ENCODE measurements at places on chromosomes 12 and 14. TPM values are rescaled to one million over a fixed set of nuclear protein-coding genes. Genes with fewer than 3 reads are reported as not detected.
A peak's percentile ranks its signal among the peaks of the same experiment; 100 is the strongest.

SLC38A4 gene
- 16.5 TPM for polyA plus RNA-seq

SLC25A47 gene
- polyA plus RNA-seq, result 1.8 TPM

LRP1-AS gene
- polyA plus RNA-seq, result 0.59 TPM

ERG28 gene
- polyA plus RNA-seq, result 65.7 TPM

IKZF4 gene
- 3.5 TPM for polyA plus RNA-seq

OASL gene
- polyA plus RNA-seq, result 0.47 TPM

MYF6 gene
- polyA plus RNA-seq, result not detected

NRXN3 gene
- 7.1 TPM for polyA plus RNA-seq

TSPAN8 gene
- 312 TPM for polyA plus RNA-seq

PPP1R36 gene
- not detected for polyA plus RNA-seq

APOF gene
- 0.55 TPM for polyA plus RNA-seq

DHRS4 gene
- polyA plus RNA-seq, result 47.4 TPM

RNASE7 gene
- polyA plus RNA-seq, result not detected

RD3L gene
- polyA plus RNA-seq, result not detected

AQP6 gene
- polyA plus RNA-seq, result not detected

ATF1 gene
- 24.7 TPM for polyA plus RNA-seq

KLC1 gene
- 130 TPM for polyA plus RNA-seq

RPS6KL1 gene
- 1.5 TPM for polyA plus RNA-seq

POTEM gene
- polyA plus RNA-seq, result not detected

JKAMP gene
- 69.9 TPM for polyA plus RNA-seq

TSPAN19 gene
- polyA plus RNA-seq, result not detected

GRCh38 chr14:106586098-106586704 is 1059.8 kb downstream of the TMEM121 start:
- no peak for DNase-seq

DNA sequence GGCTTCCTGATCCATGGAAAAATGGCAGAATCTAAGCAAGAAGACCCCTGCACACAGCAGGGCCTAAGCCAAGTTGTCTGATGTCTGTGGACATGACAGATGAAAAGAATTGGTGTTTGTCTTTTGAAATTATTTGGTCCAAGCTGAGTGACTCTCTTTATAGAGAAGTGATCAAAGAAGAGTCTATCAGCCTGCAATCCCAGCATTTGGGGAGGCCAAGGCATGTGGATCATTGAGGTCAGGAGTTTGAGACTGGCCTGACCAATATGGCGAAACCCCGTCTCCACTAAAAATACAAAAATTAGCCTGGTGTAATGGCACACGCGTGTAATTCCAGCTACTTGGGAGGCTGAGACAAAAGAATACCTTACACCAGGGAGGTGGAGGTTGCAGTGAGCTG is 64.8 kb upstream of the TUNAR start:
- no peak for DNase-seq

GRCh38 chr14:50031602-50032313 is 84.6 kb downstream of the VCPKMT start:
- DNase-seq, result no peak

DNA sequence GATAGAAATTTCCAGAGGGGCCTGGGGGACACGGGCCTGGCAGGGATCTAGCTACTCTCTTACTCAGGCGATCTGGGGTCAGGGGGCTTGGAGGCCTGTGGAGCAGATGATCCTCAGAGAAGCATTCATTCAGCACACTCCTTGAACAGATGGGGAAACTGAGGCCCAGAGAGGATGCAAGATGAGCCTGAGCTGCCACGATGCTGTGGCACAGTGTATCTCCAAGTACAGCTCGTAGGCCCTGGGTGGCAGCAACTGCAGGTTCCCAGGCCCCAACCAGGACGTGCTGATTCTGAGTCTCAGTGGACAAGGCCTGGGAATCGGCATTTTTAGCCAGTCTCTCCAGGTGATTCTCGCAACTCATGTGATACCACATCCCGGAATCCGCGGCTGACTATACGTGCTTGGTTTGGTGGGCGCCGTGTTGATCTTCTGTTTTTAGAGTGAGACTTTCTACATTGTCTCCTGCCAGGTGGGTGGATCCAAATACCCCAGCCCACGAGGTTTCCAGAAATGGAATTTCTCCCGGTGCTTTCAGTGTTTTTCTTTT is 22.5 kb downstream of the ADGRD1 start:
- DNase-seq, result no peak

GRCh38 chr12:60184096-60184495 is 588.3 kb downstream of the SLC16A7 start:
- no peak for DNase-seq

- DNase-seq, result peak; percentile 99
Measured at GRCh38 chr14:92106143-92106926, at the start of gene ATXN3. ATXN3 (minus strand) TSS chr14:92106582; CDS start chr14:92106552, 30 bp downstream.

GRCh38 chr14:96930526-96930925 is 133.3 kb downstream of the VRK1 start:
- no peak for DNase-seq

DNA sequence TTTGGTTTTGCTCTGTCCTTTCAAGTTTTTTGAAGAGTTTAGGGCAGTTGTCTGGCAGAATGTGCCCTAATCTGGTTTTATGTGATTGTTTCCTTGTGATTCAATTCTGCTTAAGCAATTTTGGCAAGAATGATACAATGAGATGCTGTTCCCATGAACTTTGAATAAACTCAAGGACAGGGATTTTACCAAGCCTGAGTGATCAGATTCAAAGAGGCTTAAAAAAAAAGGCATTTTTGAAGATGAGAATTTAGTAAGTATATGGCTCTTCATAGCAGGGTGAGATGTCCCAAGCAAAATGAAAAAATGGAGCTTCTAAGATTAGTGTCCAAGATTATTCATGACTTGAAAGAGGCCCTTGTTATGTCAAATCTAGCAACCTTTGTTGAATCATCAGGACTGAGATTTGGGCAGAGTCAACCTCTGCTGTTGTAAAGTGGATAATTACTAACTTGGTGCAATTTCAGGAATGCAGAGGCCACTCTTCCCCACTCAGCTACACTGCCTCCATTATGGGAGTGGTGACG is 180.6 kb upstream of the NUDT4 start:
- no peak for DNase-seq

- no peak for DNase-seq
Measured at GRCh38 chr14:52188381-52188780, 79.1 kb upstream of the PTGDR start.

DNA sequence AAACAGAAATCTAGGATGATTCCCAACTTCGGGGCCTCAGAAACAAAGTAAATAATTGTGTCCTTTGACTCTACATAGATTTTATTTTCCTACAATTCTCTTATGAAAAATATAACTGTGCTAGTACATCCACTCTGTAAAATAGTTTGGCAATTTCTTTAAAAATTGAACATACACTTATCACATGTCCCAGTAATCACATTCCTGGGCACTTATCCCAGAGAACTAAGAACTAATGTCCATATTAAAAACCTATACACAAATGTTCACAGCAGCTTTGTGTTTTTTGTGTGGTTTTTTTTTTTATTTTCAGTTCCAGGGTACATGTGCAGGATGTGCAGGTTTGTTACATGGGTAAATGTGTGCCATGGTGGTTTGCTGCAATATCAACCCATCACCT is 99.0 kb downstream of the KCNH5 start:
- DNase-seq, result no peak

DNA sequence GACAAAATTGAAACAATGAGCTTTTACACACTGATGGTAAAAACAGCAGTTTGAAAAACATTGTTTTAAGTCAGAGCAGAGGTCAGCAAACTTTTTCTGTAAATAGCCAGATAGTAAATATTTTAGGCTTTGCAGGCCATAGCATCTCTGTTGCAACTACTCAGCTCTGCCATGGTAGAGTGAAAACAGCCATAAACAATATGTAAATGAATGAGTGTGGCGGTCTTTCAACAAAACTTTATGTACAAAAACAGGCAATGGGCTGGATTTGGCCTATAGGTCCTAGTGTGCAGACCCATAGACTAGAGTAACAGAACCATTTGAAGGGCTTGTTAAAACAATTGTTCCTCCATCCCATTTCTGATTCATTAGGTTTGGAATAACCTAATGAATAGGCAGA is 114.8 kb downstream of the TGFB3 start:
- DNase-seq, result no peak

- no peak for DNase-seq
Measured at GRCh38 chr12:9134981-9135628, 19.4 kb upstream of the A2M start.

DNA sequence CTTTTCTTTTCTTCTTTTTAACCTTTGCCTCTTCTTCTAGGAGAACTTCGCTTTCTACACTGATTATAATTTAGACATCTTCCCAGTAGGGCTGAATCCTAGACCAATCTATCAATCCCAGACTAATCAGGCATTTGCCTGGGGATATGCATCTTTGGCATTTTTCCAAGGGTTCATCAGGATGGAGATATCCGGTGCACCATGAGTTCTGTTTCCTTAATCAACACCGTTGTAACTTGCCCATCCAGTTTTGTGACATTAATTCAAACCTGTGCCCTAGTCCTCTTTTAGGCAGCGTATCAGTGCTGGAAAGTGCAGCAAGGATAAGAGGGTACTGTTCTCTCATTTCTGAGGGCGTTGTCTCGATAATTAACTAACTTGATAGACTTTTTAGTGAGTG is 617 bp upstream of the MGP start:
- DNase-seq, result no peak

GRCh38 chr12:24695657-24696329 is 253.1 kb downstream of the BCAT1 start:
- no peak for DNase-seq

GRCh38 chr14:64646103-64646502 is 58.1 kb upstream of the PLEKHG3 start:
- DNase-seq, result peak; percentile 56

DNA sequence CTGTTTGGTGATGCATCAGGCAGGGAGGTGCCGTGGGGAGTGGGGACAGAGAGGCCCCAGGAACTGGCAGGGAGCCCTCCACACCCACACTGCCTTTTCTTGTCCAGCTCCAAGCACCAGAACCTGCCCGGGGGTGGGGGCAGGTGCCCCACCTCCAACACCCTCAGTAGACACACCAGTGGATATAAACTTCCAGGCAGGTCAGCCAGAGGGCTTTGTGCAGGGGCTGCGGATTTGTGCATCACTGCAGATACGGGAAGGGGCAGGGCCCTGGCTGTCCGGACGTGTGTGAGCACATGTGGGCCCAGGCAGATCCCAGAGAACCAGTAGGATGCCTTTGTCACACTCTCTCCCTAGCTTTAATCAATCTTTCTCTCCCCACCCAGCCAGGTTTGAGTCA is 1.3 kb upstream of the TGM1 start:
- DNase-seq, result no peak

DNA sequence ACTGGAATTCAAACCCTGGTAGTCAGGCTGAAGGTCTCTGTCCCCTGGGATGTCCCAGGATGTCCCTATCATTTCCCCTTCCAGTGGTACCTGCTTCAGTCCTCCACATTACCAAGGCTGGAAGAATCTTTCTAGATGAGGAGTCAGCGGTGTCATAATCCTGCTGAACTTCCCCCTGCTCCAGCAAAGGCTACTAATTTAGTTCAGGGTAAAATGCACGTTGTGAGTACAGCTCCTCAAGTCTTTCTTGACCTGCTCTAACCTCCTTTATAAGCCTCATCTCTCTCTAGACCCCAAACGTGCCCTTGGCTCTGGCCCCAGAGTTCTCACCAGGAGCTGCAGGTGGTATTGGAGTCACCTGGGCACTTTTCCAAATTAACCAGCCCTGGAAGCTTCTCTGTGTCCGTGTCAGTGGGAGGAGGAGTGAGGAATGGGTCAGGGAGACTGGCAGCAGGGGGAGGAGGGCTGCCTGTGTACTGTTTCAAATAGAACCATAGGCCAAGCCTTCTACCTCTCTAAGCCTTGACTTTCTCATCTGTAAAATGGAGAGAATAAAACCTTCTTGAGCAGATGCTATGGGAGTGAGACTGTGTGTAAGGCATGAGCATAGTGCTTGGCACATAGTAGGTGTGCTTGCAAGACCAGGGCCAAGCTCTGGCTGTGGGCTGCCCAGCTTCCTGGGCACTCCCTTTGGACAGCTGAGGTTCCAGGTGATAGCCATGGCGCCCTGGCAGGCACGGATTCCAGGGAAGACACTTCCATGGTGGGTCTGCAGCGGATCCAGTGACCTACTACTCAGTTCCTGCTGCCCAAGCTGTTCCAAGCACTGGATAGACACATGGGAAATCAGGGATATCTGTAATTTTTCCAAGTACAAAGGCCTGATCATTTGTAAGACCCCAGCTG is 24.5 kb downstream of the ASB2 start:
- no peak for DNase-seq

DNA sequence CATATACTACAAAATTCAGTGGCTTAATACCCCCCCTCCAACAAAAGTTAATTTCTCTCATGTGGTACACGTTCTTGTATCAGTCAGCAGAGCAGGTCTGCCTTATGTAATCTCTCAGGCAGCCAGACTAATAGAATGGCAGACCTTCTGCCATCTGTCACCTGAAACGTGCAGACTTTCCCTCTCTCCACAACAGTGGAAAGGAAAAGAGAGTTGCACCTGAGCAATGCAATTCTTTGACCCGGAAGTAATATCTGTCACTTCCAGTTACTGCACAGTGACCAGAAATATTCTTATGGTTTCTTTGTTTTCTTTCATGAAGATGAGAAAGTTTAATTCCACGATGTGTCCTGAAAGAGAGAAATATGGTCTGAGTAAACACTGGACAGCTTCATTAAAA is 14.4 kb downstream of the KERA start:
- DNase-seq, result no peak

GRCh38 chr14:84152452-84152851 is 1377.5 kb upstream of the FLRT2 start:
- no peak for DNase-seq

GRCh38 chr14:66330228-66330627 is 155.9 kb upstream of the CCDC196 start:
- DNase-seq, result no peak

DNA sequence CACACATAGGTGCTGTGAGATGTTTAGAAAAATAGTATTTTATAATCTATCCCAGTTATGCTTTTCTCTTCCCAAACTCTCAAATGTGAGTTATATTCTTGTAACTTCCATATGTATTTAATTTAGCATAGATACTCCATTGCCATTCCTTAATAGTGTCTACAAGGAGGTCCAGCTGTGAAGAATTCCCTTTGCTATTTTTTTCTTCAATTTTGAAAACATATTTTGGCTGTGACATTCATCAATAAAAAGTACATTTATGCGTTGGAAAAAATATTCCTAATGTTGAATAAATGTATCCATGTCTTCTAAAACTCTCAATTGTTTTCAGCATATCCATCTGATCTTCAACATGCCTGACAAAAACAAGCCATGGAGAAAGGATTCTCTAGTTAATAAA is 1402.0 kb upstream of the SEL1L start:
- no peak for DNase-seq

GRCh38 chr12:19855851-19856250 is 416.6 kb downstream of the AEBP2 start:
- no peak for DNase-seq

- peak; percentile 59 for DNase-seq
Measured at GRCh38 chr12:52969828-52970569, 21.1 kb downstream of the KRT18 start.
